ENCODE measurements at places on chromosomes 1 and 21. TPM values are rescaled to one million over a fixed set of nuclear protein-coding genes. Genes with fewer than 3 reads are reported as not detected.

The B3GALT5 gene
- polyA plus RNA-seq = not detected

The SLC45A1 gene
- polyA plus RNA-seq = 0.26 TPM

The FCMR gene
- polyA plus RNA-seq = 1,748 TPM

The GPR161 gene
- polyA plus RNA-seq = not detected

The VANGL1 gene
- polyA plus RNA-seq = not detected

The UTS2 gene
- not detected for polyA plus RNA-seq

The LGR6 gene
- polyA plus RNA-seq = not detected

The TRABD2B gene
- not detected for polyA plus RNA-seq

The CELF3 gene
- not detected for polyA plus RNA-seq

The WDR64 gene
- polyA plus RNA-seq = 0.14 TPM

The CFH gene
- not detected for polyA plus RNA-seq

The COL11A1 gene
- not detected for polyA plus RNA-seq

The BCL10 gene
- 53.9 TPM for polyA plus RNA-seq

The LAPTM5 gene
- 1,442 TPM for polyA plus RNA-seq

The FALEC gene
- polyA plus RNA-seq = 1.5 TPM

The CASQ2 gene
- not detected for polyA plus RNA-seq

The LCE1C gene
- not detected for polyA plus RNA-seq

The SHE gene
- not detected for polyA plus RNA-seq

The RIIAD1 gene
- polyA plus RNA-seq = not detected

The GLRX2 gene
- polyA plus RNA-seq = 5.7 TPM

The KCNK1 gene
- polyA plus RNA-seq = not detected

The CRYBG2 gene
- 0.53 TPM for polyA plus RNA-seq

The EPS8L3 gene
- not detected for polyA plus RNA-seq

The AMPD1 gene
- polyA plus RNA-seq = not detected

The ATP1A2 gene
- not detected for polyA plus RNA-seq

The OR2L8 gene
- polyA plus RNA-seq = 0.51 TPM

The CLCA4 gene
- not detected for polyA plus RNA-seq

The MEGF6 gene
- 4.0 TPM for polyA plus RNA-seq

The OR2M4 gene
- not detected for polyA plus RNA-seq

The RAB4A gene
- 25.9 TPM for polyA plus RNA-seq

The ELAVL4 gene
- polyA plus RNA-seq = not detected

The BCL2L15 gene
- polyA plus RNA-seq = not detected

The OLIG2 gene
- not detected for polyA plus RNA-seq

The ENO1 gene
- 701 TPM for polyA plus RNA-seq
